ENCODE measurements at places on chromosomes 1 and 21.
A peak's percentile ranks its signal among the peaks of the same experiment; 100 is the strongest.

- no peak for DNase-seq
Observed at GRCh38 chr1:26281091-26281958, 1.4 kb downstream of the SH3BGRL3 start.

DNA sequence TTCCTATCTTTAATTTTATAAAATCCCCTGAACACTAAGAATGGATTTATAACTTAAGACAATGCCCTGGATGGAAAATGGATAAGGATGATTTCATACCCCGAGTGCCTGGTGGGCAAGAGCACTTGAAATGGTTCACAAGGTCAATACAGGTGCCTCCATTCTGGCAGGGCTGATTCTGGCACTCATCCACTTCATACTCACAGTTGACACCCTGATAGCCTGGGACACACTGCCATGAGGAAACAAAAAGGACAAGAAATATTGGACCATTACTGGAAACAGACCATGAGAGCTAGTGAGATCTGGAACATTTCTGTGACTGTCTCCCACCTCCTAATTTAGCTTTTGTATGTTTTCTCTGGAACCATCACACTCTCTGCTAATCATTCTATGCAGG lies 39.1 kb upstream of the ADAM30 start:
- no peak for DNase-seq

GRCh38 chr1:64956733-64957441 lies 9.5 kb downstream of the JAK1 start:
- peak; percentile 68 for DNase-seq

GRCh38 chr1:9452516-9453140 lies 86.6 kb upstream of the SLC25A33 start:
- no peak for DNase-seq

- no peak for DNase-seq
Observed at GRCh38 chr1:163768576-163768975, 446.8 kb downstream of the NUF2 start.

- no peak for DNase-seq
Observed at GRCh38 chr1:102751111-102751510, 357.2 kb downstream of the COL11A1 start.

GRCh38 chr1:154442006-154442740 lies 37.0 kb downstream of the IL6R start:
- no peak for DNase-seq

- DNase-seq: peak; percentile 58
Observed at GRCh38 chr1:58895559-58896145, 111.8 kb upstream of the JUN start.

DNA sequence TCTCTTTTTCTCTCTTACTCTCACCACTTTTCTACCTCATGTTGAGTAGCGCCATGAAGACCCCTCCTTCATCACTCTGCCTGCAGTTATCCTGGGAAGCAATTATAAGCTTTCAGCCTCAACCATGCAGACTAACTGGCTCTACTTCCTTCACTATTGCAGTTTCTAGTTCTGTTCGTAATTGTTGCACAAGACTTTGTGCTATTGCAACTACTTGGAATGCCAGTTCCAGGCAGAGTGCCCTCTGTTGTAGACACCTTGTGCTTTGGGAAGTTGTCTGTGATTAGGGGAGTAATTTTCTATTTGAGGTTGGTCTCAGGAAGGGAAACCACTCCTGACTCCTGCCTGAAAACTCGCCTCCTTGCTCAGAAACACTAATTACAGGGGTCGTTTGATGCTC lies 19.4 kb downstream of the PGM1 start:
- DNase-seq: no peak

- no peak for DNase-seq
Observed at GRCh38 chr1:160168609-160169369, 17.4 kb downstream of the ATP1A4 start.

- DNase-seq: peak; percentile 55
Observed at GRCh38 chr1:108057541-108057940, 92.6 kb upstream of the VAV3 start.

- no peak for DNase-seq
Observed at GRCh38 chr1:219666242-219666641, 53.3 kb upstream of the ZC3H11B start.

- no peak for DNase-seq
Observed at GRCh38 chr1:216580538-216581057, 142.6 kb downstream of the ESRRG start.

- DNase-seq: no peak
Observed at GRCh38 chr1:6282577-6283270, 21.8 kb upstream of the GPR153 start.

DNA sequence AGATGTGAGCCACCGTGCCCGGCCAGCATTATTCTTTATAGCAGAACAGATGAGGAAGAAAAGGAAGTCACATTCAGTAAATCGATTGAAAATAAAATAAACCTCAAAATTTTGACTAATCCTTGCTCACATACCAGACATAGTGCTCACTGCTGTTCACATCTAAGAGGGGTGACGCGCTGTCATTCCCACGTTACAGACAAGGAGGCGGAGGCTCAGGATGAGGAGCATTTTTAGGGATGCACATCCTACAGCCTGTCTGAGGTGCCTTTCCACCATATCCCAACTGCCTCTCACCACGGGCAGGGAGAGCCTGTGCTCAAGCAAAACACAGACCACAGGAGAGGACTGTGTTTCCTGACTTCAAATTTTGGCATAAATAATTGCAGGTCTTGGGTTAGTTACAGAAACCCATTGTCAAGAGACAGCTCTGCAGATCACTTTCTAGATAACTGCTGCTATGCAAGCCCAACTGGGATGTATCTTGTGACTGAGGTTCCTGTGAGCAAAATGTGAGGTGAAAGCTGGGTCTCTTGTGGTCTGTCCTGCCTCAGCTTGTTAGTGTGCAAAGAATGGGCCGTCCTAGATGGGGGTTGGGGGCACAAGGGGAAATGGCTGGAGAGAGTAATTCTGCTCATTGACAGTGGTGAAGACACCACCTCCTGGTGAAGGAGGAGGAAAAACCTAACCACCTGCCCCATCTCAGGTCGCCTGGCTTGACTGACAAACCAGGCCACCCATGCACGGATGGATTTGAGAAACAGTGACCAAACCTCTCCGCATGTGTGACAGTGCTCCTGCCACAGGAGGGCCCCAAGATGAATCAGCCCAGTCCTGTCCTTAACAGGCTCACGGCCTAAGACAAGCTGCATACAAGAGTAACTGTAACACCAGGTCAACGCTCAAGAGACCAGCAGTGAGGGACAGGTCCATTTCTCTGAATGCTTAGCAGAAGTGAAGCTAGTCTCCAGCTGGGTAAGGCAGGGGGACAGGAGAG lies 8.2 kb downstream of the TNN start:
- DNase-seq: no peak

GRCh38 chr1:224168859-224169380 lies 14.1 kb upstream of the DEGS1 start:
- DNase-seq: peak; percentile 96

DNA sequence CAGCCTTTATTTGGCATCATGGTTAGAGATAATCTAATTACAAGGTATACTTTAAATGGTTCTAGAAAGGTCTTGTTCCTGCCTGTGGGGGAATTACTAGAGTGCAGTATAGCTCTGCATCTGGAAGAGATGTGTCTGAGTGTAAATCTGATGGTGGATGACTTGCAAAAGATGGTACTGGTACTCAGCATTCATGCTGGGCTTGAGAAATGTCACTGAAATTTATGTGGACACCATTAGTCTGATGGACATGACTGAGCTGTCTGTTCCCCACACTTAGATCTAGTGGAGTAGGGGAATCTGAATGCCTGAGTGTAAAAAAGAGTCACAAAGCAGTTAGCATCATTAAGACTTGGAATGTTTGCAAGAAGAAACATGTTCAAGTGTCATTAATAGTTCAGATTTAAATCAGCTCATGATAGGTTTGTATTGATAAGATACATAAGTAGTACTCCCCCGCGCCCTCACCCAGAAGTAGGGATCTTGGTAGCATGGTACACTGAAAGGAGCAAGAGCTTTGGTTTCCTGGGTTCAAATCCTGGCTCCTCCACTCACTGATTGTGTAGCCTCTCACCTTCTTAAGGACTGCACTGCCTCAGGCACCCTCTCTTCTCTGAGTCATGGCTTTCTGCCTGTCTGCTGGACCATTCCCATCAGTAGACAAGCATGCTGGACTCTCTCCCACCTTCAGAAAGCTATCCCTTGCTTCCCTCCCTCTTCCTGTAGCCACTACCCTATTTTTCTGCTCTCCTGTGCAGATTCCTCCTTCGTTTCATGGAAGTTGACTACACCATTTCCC lies 292.9 kb downstream of the NFIA start:
- DNase-seq: no peak

DNA sequence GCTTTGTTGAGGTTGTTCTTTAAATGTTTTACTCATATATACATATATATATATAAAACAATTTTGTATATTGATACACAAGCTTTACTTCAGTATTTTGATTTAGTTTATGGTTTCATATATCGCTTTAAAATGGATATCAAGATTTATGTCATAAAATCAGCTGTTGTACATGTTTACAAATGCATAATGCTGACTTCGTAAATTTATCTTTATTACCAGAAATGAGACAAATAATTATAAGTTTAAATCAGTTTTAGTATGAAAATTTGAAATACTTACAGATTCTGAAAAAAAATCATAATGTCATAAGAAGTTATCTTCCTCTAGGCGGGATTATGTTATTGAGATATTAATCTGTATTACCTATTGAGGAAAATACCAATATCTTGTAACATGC lies 6.9 kb downstream of the STXBP3 start:
- no peak for DNase-seq

GRCh38 chr1:2584686-2585317 lies 1.8 kb upstream of the PRXL2B start:
- DNase-seq: no peak

- DNase-seq: no peak
Observed at GRCh38 chr1:30522031-30523004, 201.1 kb downstream of the MATN1 start.

DNA sequence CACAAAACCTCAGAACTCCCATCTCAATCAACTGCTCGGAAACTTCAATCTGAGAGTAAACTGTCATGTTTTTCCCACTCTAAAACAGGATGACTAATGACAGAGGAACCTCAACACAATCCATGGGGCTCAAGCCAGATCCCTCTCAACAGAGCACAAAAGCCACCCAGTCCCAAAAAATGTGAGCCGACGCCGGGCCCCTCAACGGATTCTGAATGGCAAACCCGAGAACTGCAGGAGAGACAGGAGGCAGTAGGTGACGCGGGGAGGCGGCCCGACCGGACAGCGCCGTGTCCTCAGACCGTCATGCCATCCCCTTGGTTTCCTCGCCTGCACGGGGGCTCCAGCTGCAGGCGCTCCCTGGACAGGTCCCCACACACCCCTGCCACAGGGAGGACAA lies 53.4 kb downstream of the SSBP3 start:
- no peak for DNase-seq

- DNase-seq: no peak
Observed at GRCh38 chr1:110612060-110612745, 6.0 kb upstream of the KCNA2 start.

DNA sequence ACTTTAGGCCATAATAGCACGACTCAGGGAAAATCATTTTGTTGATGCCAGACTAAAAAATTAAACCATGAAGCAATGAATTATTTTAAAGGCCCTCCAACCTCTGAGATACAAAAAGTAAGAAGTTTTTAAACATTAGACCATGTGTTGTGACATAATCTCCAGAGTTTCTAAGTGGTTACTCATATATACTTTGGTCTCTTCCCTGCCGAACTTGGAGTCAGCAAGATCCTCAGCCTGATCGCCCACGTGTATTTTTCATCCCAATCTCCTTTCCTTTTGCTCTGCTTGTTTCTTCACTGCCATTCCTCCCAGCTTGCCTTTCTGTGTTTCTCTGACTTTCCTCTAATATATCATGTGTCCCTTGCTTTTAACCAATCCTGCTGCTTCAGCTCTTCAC lies 3.8 kb downstream of the ARV1 start:
- no peak for DNase-seq

GRCh38 chr1:19208710-19209438 lies 1.2 kb downstream of the UBR4 start:
- no peak for DNase-seq

GRCh38 chr1:77954521-77954920 lies 24.4 kb downstream of the FUBP1 start:
- DNase-seq: no peak

DNA sequence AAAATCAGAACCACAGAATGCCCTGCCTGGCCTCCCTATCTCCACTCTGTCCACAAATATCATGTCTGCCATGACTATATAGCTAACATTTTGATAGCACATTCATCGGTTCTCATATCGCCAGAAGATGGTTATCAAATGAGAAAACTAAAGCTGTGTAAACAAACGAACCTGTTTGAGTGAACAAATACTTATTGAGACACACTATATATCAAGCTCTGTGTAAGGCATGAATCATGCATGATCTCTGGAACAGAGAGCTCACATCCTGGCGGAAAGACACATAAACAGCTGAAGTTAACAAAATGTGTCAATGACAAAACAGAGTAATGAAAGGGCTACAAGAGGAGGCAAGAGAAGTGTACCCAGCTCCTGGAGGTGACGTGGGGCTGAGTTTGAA lies 13.1 kb downstream of the KCND3 start:
- DNase-seq: no peak

- DNase-seq: no peak
Observed at GRCh38 chr1:42861014-42861399, 14.6 kb downstream of the ZNF691 start.
